ENCODE measurements at places on chromosomes 1 and 21.

DNA sequence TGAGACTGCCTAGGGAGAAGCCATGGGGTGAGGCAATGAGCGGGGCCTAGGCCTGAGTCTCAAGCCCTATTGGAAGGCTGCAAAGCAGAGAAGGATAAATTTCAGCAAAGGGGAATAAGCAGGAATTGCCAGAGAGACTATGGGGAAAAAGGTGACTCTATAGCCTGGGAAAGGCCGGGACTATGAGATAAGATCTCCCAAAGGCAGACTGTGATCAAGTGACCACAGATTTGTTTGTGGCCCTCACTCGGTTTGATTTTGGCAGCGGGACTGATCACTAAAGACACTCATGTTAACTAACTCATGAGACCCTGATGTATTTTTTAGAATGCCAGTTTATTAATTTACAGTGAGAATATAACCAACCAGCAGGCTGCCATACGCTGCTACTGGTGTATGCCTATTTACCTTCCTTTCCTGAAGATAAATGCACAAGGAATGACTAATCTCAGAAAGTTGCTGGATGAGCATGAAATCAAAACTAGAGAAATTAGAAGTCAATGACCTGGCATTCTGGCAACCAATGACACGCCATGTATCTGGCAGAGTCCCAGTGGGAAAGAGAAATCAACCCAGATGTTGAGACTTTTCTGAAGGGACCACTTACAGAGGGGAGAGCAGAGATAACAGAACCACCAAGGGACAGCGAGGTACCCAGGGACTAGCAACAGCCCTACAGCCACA is 4.3 kb downstream of the HSF2BP start:
- no peak for DNase-seq

DNA sequence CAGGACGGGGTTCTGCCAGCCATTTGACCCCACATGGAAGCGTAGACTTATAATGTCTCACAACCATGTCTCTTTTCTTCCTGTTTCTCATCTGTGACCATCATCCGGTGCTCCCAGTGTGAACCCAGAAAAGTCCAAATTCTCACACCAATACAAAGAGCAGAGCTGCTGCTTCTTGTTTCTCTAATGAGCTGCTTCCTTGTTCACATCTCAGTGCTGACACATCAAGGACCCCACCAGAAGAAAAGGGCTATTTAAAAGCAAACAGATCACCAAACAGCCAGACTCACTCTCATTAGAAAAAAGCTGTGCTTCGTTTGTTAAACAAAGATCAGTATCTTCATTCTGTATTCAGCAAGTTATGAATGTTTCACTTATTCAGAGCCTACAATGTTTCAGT is 835 bp upstream of the LCE1D start:
- DNase-seq: no peak

DNA sequence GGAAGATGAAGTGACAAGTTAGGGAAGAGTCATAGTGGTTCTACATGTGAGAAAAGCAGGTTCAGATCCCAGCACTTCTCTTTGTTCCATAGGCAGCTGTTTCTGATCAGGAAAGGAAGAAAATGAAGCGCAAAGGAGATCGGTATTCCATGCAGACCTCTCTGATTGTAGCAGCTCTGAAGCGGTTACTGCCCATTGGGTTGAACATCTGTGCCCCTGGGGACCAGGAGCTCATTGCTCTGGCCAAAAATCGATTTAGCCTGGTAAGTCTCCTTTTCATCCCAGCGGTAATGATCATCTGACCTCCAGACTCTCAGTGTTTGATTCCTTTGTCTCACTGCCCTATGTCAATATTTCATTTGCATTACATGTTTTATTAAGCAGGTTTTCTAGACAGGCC is 173.6 kb downstream of the ZP4 start:
- no peak for DNase-seq

GRCh38 chr1:15323989-15324868 is 77.2 kb downstream of the FHAD1 start:
- DNase-seq: no peak

DNA sequence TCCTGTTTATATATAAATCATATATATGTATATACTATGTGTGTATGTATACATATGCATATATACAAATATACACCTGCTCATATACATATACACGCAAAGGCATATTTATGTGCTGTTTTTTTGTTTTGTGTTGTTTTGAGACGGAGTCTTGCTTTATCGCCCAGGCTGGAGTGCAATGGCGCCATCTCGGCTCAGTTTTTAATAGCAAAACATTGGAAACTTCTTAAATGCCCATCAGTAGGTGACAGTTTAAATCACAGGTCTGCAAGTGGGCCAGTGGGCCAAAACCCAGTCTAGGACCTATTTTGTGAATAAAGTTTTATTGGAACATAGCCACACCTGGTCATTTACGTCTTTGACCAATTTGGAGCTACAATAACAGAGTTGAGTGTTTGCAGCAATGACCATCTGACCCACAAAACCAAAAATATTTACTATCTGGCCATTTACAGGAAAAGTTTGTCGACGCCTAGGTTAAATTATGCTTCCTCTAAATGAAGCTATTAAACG is 132.3 kb downstream of the TOMM20 start:
- DNase-seq: no peak

DNA sequence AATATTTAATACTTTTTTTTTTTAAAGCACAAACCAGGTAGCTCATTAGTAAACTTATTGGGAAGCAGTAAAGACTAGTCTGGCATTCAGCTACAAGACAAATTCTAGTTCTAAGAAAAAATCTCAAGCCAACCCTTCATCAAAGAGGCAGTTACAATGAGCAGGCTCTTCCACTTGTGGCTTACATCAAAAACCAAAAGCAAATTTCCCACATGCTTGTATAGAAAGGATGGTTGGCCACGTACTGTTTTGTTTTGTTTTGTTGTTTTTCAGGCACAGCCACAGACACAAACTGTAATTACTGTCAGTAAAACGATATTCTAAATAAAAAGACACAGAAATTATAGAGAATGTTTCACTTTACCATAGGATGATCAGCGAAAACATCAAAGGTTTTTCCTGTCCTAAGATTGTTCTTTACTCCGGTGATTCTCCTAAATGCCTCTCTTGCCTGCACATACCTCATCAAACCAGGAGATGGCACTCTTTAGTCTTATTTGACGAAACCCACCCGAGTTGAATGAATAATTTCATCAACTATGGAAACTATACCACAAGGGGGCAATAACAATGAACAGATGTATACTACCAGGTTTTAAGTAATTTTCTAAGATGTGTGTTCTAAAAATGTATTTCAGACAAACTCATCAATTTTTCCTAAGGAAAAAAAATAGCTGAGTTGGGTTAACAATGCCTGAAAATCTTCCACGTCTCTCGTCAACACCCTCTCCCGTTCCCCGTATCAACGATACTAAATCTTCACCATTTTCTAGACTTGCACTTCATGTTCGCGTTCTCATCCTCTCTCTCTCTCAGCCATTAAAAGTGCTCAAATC is 26.9 kb downstream of the RPL5 start:
- peak; percentile 68 for DNase-seq

GRCh38 chr1:166490437-166490991 is 323.7 kb upstream of the FAM78B start:
- no peak for DNase-seq

DNA sequence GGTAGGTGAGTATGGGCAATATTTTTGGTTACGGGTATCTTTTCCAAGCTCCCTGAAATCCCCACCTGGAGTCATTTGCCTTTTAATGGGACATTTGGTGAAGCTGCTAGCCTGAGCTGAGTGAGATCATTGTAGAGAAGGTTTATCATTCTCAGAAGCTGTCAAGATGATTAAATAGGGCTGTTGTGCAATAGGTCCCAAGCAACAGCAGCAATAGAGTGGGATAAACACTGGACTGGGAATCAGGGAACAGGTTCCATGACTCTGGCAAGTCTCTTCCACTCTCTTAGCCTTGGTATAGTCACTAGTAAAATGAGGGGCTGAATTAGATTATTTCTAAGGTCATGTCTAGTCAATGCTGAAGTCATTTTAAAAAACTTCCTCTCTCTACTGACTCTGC is 30.3 kb upstream of the FAM78B start:
- DNase-seq: no peak

GRCh38 chr1:156233426-156234127 is 8.4 kb upstream of the BGLAP start:
- no peak for DNase-seq

DNA sequence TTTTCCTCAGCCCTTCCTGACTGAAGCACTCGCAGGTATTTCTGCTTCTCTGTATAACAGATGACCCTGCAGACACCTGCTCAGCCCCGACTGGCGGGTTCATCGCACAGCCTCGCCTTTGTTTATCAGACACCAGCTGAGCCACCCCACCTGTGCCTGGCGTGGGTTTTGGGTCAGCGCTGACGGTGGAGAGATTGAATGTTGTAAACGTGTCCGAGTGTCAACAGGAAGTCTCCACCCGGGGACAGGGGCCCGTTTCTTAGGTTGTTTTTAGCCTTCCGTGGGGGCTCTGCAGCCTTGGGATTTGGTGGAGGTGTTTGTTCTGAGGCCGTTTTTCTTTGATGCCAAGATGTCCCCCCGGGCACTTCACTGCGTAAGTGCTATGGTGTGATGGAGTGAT is 60.1 kb downstream of the COL18A1 start:
- no peak for DNase-seq

DNA sequence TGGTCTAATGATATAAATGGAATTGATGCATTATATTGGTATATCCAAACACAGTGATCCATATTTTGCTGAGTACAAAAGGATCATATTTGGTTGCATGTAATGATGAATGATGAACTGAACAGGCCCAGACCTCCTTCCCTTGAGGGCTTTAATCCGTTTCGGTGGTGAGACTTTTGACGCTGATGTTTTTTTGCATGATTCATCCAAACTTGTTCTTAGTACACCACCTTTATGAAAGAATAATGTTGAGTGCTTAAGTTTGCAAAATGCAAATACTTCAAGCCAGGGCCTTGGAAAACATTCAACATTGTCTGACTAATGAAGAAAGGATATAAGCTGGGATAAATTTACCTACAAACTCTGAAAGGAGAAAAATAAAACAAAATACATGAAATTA is 19.2 kb downstream of the HOOK1 start:
- DNase-seq: no peak

DNA sequence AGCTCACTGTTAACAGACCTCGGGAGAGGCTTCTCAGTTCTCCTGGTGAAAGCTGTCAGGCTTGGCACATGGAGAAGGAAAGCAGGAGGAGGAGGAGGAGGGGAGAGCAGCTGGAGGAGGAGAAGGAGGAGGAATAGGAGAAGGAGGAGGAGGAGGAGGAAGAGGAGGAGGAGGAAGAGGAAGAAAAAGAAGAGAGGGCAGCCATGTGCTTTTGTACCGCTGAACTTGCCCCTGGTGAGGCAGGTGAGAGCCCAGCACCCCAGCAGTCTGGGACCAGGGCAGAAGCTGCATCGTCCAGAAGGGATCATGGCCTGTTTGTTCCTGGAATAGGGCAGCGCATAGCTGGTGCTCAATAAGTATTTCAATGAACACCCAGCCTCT is 21.3 kb upstream of the GRHL3 start:
- no peak for DNase-seq

GRCh38 chr1:8222789-8223188 is 95.1 kb upstream of the SLC45A1 start:
- DNase-seq: no peak

DNA sequence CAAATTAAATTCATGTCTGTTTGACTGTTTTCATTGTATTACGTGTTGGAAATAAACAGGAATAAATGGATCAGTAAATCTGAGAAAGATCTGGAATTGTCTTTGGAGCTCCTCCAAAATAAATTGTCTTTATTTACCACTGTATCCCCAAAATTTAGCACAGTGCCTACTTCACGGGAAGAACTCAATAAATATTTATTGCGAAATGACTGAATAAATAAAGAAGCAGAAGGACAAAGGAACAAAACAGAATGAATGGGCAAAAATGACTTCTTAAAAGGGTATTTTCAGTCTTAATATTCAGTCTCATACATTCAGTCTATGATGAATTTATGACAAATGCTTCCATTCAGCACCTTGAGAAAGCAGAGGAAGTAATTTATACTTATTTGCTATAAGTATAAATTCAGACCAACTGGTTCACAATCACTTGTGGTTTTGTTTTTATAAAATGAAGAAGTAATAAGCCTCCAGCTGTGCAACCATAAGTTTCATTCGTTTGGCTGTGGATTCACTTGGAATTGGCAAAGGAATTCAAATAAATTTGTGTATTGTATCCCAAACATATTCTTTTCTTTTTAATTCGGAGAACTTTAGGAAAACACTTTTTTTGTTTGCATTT is 19.2 kb upstream of the PRKAA2 start:
- no peak for DNase-seq

DNA sequence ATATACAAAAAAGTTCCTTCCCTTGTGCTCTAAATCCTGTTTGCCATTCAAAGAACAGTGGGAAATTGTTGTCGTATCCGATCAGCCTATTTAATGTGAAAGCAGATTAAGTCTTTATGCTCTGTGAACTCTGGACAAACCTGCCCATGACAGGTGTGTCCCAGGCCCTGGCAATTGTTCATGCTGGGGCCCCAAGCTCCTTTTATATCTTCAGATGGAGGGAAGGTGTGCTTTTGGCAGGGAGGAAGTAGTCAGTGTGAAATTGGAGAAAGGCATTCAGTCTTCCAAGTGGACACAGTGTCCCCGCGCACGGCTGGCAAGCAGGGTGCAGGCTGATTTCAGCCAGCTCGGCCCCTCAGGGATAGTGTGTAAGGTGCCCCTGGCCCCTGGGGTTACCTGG is 135.1 kb upstream of the F3 start:
- no peak for DNase-seq

- DNase-seq: no peak
These were observed 39.7 kb upstream of the WASF2 start for GRCh38 chr1:27529704-27530018.

DNA sequence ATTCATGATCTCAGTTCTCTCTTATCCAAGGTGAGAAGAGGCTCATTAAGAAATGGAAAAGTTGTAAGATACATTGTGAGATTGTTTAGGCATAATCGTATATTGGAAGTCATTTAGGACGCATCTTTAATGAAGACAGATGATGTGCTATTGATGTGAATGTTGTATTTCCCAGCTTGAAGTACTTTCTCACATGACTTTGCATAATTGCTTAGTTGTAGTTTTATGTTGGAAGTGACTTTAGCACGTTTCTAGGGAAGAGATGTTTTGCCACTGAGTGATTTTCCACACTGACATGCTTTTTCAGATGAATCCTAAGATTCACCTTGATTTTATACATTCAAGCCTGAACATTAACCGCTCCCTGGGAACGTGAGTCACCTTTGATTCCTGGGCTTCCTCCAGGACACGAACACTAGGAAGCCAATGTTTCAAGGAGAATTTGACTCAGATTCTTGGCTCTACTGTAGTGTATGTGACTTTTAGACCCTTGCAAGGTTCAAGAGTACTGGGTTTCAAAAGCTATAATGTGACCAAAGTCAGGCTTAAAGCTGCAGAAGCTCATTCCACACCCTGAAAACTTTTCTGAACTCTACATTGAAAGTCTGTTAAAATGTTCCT is 27.9 kb downstream of the ANGEL2 start:
- DNase-seq: no peak

- no peak for DNase-seq
These were observed 34.4 kb upstream of the PKP1 start for GRCh38 chr1:201248721-201249559.

GRCh38 chr1:4650481-4650880 is 3.9 kb upstream of the AJAP1 start:
- DNase-seq: no peak
